Prostate gland (tissue), 2 donors: ENCODE measurements at places on chromosomes 1 and 21. TPM values are rescaled to one million over a fixed set of nuclear protein-coding genes. Genes with fewer than 3 reads are reported as not detected.

- no peak for DNase-seq
Observed at GRCh38 chr1:214823311-214824117, 220.5 kb downstream of the CENPF start.

DNA sequence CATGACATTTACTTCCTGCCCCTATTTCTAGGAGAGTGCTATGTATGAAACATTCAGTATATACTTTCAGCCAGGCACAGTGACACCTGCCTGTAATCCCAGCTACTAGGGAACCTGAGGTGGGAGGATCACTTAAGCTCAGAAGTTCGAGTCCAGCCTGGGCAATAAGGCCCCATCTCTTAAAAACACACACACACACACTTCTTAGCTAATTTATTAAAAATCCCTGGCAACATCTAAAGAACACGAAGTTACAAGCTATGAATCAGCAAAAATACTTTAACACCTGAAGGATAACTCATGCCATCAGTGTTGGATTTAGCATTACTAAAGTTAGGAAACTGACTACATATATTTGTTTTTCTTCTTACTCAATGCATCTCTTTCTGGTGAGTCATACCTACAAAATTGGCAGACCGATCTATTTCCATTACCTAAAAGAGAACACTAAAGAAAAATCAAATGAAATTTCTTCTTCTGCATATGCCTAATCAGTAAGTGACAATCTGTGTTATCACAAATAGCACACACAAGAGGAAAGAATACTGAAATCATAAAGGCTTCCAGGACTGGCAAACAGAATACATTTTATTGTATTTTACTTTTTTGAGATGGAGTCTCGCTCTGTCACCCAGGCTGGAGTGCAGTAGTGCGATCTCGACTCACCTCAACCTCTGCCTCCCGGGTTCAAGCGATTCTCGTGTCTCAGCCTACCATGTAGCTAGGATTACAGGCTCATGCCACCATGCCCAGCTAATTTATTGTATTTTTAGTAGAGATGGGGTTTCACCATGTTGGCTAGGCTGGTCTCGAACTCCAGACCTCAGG, 41.4 kb downstream of the RNF115 start:
- no peak for DNase-seq

DNA sequence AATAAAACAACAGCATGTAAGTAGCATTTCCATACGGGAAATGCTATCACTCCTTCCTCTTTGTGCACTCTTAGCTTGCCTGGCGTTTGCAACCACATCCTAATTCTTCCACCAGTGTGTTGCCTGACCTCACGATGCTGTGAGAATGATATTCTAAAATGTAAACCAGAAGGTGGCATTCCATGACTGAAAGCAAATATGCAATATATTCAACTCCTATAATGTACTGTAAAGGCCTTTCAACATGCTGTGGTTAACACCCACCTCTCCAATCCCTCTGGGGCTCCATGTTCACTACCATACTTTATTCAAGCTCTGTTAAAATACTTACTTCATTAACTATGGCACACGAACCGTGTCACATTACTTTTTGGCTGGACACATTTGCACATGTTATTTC, 420.6 kb upstream of the DEPDC1 start:
- no peak for DNase-seq

GRCh38 chr1:9293533-9294404, 1.1 kb downstream of the SPSB1 start:
- no peak for DNase-seq

- DNase-seq = peak; percentile 94
Observed at GRCh38 chr1:26862781-26863684, at the start of gene SFN. Gene SFN, plus strand, starts transcription at chr1:26863149. Its CDS starts 64 bp downstream, at chr1:26863213.

DNA sequence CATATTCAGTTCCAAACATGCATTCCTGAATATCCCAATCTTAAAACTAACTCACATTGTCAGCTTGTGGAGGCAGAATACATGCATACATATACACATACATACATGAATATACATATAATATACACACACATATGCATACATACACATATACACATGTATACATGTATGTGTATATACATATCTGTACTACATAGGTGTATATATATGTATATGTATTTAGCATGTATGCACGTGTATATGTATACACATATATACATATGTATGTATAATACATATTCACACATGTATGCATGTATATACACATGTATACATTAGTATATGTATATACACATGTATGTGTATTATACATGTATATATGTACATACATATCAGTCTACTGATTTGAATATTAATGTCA, 1.2 kb upstream of the ZNF691 start:
- DNase-seq = no peak

- DNase-seq = no peak
Observed at GRCh38 chr1:50424045-50424883, 1.0 kb upstream of the DMRTA2 start.

GRCh38 chr1:109630081-109630897, 10.7 kb downstream of the AMPD2 start:
- DNase-seq = peak; percentile 3

GRCh38 chr1:222283147-222283768, 264.6 kb downstream of the HHIPL2 start:
- no peak for DNase-seq

GRCh38 chr1:63813829-63814277, 40.0 kb downstream of the ROR1 start:
- no peak for DNase-seq

DNA sequence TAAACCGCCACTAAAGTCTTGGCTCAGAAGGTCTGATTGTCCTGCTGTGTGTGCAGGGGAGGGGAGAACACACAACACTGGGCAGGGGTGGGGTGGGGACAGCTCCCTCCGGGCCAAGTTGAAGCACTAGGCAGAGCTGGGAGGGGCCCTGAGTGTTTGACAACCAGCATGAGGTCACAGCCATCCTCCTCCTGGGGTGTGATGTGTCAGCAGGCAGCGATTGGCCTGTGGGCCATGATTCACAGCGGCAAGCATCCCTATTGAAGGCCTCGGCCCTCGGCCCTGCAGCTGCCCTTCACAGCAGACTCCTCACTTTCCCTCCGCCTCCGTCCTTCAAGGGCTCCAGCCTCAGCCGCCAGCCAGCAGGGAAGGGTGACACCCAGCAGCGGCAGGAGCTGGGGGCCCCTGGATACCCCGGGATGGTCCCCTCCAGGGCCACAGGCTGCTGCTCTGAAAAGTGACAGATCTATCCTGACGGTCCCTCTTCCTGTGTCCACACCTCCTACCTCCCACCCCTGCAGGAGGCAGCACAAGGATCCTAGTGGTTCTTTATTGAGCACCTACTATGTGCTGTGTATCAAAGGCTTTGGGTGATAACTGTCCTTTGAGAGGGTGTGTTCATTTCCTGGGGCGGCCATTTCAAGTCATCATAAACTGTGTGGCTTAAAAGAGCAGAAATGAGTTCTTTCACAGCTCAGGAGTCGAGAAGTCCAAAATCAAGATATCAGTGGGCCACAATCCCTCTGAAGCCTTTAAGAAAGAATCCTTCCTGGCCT, 66.0 kb upstream of the SLC25A33 start:
- DNase-seq = no peak

DNA sequence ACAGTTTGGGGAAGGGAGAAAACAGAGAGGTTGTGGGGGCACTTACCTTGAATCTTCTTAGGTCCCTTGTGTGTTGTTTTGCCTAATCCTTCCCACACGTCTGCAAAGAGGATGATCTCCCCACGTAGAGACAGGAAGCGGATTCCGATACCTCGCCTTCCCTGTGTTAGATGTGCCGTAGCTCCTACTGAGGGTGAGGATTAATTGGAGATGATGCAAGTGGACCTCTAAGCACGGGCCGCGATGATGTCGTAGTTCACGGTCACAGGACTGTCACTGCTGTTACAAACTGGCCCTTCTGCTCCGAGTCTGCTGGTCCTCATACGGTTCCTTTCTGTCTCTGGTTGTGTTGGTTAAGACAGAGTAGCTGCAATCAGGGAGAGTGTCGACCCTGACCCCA, 27.7 kb downstream of the GALNT2 start:
- DNase-seq = no peak

- DNase-seq = peak; percentile 56
Observed at GRCh38 chr1:246492611-246493245, 14.4 kb downstream of the SMYD3 start.

DNA sequence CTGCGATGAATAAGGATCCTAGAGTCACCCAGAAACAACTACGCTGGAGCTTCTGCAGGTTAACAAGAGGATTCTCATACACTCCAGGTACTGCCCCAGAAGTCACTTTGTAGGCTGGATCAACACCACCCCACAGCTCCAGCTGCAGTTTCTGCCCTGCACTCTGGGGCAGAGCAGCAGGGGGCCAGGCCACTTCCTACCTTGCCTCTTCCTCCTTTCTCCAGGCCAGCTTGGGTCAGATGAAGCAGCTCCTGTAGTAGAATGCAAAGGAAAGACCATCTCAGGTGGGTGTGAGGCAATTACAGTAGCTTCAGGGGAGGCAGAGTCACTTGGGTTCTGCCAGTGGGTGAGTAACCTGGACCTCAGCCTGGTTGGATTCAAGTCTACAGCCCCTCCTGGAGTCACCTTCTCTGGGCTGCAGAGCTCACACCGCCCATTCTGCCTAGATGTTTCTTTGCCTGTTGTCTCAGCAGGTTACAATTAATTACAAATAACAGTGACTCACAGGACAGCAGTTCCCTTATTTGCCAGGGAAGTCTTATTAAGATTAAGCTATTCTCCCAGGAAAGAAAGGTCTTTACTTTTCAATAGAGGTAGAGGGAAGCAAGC, 24.4 kb upstream of the BCAR3 start:
- DNase-seq = no peak

- peak; percentile 19 for DNase-seq
Observed at GRCh38 chr1:56758135-56758534, 61.1 kb downstream of the FYB2 start.

DNA sequence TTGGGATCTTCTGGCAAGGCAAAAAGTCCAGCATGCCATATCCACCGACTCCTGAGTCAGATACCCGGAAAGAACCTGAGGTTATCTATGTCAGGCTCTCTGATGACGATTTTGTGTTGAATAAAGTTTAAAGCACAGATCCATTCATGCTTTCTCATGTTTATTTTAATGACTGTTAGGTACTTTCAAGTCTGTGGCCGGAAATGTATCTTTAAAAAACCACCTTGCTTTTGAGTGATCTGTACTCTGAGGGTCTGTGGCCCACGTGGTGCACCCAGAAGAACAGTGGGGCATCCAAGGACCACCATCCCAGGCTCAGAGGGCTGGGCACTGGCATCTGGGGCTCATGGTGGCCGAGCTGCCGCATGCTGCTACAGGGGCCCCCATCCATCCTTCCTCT, 30.1 kb upstream of the VASH2 start:
- no peak for DNase-seq

TPTE gene
- total RNA-seq = 17.2 TPM

MCOLN3 gene
- 0.23 TPM for total RNA-seq

LAD1 gene
- 12.8 TPM for total RNA-seq

KRTAP11-1 gene
- total RNA-seq = not detected

IQGAP3 gene
- total RNA-seq = 1.5 TPM

SPRR2E gene
- total RNA-seq = not detected

KRTAP21-2 gene
- not detected for total RNA-seq
